ENCODE measurements at places on chromosomes 5 and 9. TPM values are rescaled to one million over a fixed set of nuclear protein-coding genes. Genes with fewer than 3 reads are reported as not detected.

GRCh38 chr5:77200663-77201062, 9.8 kb upstream of the PDE8B start:
- DNase-seq: no peak

DNA sequence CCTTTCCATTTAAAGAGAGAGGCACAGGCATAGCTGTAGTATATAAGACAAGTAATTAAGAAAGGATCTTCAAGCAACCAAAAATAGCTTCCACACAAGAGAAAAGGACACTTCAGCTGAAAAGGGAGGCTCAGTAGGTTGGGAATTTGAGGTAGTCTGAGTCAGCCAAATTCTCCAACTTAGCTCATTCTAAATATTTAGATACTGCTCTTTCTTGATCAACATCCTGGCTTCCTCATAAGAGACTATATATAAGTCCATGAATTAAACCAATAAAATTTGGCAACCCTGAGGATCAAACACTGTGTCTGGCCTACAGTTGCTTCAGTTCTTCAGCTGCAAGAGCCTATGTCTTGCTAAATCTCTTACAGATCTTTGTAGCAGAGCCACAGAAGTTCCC, 17.8 kb downstream of the HINT1 start:
- no peak for DNase-seq

DNA sequence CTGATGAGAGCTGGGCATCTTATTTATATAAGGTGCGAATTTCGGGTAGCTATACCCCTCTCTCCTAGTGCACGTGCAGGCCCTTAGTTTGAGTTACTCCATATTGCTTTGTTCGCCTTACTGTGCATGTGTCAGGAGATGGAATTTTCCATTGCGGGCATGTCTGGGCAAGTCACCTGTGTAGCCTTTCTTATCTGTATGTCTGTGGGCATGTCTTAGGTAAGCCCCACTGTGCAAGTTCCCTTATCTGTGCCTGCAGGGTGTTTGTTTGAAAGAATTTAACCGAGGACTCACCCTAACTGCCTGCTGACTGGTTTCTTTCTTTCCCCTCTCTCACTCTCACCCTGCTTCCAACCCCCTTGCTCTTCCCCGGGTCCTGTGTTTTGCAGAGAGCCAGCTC, 140.7 kb upstream of the RANBP3L start:
- no peak for DNase-seq

GRCh38 chr9:14141699-14142098, 172.2 kb downstream of the NFIB start:
- DNase-seq: no peak

- DNase-seq: no peak
Observed at GRCh38 chr5:129912601-129913255, 8.5 kb downstream of the CHSY3 start.

DNA sequence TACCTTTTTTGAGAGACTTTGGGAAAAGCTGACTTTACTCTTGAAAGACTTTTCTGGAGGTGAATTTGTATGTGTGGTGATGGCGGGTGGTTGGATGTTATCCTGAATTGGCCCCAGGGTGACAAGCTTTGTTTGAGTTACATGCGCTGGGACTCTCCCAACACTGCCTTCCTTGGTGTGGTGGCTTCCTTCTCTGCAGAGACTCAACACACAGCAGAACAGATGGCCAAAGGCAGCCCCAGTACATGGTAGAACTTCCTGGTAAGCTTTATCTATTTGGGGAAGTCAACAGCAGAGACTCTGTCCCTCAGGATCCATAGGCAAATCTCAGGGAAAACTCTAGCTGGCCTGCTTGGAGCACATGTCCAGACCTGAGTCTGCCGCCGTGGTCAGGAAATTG, 18.1 kb downstream of the C1QTNF2 start:
- no peak for DNase-seq

NME5 gene
- 5.8 TPM for total RNA-seq

SLC45A2 gene
- total RNA-seq: not detected

OXCT1 gene
- total RNA-seq: 9.0 TPM

Data from glomerular endothelial cell (primary cell).